ENCODE measurements at places on chromosomes 5 and 9.
A peak's percentile ranks its signal among the peaks of the same experiment; 100 is the strongest.

- no peak for DNase-seq
Measured at GRCh38 chr9:31272456-31273295, 1111.8 kb upstream of the ACO1 start.

GRCh38 chr5:153504726-153505125 is 14.3 kb downstream of the GRIA1 start:
- no peak for DNase-seq

- no peak for DNase-seq
Measured at GRCh38 chr9:80492221-80492620, 920.5 kb downstream of the TLE4 start.

- DNase-seq = no peak
Measured at GRCh38 chr9:125525921-125526631, 180.9 kb downstream of the MAPKAP1 start.

GRCh38 chr5:61464512-61464911 is 132.5 kb downstream of the ZSWIM6 start:
- no peak for DNase-seq

- no peak for DNase-seq
Measured at GRCh38 chr5:54273715-54274114, 36.7 kb downstream of the ARL15 start.

GRCh38 chr5:61055434-61056006 is 106.7 kb downstream of the SMIM15 start:
- no peak for DNase-seq

DNA sequence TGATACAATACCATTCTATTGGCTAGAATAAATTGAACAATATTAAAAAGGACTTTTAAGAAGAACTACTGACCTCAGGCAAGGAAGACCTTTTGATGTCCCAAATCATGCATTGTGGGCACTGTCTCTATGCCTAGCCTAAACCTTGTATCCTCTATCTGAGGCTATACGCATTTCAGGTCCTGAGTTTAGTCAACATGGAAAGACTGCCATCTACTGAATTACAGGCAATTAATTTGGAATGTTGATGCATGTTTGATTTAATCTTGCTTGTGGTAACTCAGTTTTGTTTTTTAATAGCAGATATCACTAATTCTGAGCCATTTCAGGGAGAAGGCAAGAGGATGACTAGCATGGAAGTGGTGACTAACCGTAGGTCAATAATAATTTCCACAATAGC is 585.3 kb upstream of the CCNG1 start:
- DNase-seq = no peak

GRCh38 chr9:107635101-107635802 is 145.7 kb upstream of the KLF4 start:
- DNase-seq = no peak

DNA sequence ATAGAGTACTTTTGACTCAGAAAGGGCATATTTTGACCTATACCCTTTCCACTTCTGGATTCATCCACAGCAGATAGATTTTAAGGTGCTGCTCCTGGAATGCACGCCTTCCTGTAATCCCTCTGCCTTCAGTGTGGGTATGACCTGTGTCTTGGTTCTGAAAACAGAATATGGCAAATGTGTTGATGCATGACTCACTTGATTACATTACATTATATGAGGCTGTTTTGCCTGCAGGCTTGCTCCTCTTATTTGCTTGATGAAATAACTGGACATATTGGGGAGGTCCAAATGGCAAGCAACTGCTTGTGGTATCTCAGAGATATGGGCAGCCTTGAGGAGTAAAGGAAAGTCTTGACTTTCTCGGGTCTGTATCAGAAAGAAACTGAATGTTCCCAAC is 468.6 kb downstream of the CDH18 start:
- no peak for DNase-seq

- DNase-seq = no peak
Measured at GRCh38 chr5:139845846-139846681, 50.5 kb downstream of the PSD2 start.

- no peak for DNase-seq
Measured at GRCh38 chr5:136776022-136776927, 410.9 kb upstream of the TRPC7 start.

- DNase-seq = no peak
Measured at GRCh38 chr5:160166069-160166972, 47.1 kb upstream of the PWWP2A start.

- DNase-seq = no peak
Measured at GRCh38 chr5:176890455-176891330, 8.5 kb downstream of the HK3 start.

DNA sequence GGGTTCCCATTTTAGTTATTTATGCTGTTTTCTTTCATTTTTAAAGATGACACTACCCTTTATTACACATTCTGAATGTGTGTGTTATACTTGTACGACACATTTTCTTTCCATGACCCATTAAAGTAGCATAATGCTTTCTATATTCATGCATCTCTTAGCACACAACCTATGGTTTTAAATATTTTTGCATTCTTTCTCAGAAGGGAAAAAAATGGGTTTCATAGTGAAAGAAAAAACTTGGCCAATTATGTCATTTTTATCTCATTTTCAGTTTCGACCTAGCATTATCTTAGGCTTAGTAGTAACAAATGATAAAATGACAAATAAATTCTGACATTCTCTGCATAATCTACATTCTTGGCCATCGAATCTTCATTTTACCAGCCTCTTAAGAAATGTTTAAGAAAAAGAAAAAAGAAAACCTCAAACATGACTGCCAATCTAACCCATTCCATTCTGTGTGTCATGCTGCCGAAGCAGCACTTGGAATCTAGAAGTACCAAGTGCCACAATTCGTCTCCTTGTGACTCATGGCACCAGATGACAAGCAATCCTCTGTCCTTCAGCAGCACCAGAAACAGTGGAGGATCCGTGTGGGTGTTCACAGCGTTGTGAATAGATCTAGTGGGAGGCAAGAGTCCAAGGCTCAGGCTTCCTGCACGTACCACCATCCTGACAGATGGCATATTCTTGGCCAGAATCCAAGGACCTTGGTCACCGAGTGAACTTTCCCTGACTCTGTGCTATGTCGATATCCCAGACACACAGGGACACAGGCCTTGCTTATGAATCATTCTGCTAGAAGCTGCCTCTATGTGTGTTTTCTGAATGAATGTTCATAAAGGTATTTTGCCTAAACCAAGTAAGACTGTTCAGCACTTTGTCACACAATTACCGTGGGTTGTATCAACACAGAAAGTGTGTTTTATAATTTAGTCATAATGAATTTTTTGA is 502.7 kb downstream of the NR2F1-AS1 start:
- peak; percentile 39 for DNase-seq

DNA sequence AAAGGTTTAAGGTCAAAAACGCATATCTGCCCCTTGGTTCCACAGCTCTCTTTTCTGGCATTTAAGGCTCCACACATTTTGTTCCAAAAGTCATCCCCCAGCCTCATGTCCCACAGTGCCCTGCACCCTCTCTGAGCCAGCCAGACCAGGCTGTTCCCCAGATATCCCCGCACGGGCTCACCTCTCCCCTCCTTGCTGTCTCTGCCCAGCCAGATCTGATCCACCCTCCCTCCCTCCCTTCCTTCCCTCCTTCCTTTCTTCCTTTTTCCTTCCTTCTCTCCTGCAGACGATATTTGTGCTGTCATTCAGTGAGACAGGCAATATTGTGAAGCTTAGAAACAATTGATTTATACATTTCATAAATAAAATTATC is 37.0 kb downstream of the DUSP1 start:
- no peak for DNase-seq

- DNase-seq = no peak
Measured at GRCh38 chr9:131892162-131892707, 152.4 kb upstream of the RAPGEF1 start.

GRCh38 chr9:69283003-69283402 is 42.0 kb upstream of the ENTREP1 start:
- no peak for DNase-seq

DNA sequence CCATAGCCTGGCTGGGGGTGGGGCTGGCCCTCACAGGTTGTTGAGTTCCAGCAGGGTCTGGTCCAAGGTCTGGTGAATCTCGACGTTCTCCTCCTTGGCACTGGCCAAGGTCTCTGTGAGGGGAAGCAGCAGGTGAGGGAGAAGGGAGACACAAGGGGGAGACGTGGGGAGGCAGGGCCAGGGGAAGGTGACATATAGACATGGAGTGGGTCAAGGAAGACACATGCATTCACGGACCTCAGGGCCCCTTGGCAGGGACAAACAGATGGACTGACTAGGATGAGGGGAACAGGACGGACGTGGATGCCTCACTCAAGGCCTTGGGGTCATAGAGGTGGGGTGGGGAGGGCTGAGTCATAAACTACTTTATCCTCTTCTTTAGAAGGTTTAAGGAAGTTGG is 7.7 kb downstream of the TPM2 start:
- DNase-seq = no peak

DNA sequence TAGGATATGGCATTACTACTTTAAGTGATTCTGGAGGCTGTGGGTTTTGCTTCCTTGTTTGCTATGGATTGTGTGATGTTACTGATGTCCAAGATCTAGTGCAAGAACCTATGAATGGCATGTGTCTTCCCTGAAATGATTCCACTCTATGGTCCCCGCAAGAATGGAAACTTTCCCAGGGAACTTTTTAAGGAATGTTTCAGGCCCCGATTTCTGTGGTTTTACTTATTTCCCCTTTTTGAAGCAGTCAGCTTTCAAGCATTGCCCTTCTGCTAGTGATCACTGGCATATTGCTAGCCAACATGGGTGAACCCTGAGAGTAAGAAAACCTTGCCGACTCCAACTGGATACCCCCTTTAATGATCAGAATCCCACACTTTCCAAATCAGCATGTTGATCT is 26.6 kb upstream of the CD180 start:
- no peak for DNase-seq

DNA sequence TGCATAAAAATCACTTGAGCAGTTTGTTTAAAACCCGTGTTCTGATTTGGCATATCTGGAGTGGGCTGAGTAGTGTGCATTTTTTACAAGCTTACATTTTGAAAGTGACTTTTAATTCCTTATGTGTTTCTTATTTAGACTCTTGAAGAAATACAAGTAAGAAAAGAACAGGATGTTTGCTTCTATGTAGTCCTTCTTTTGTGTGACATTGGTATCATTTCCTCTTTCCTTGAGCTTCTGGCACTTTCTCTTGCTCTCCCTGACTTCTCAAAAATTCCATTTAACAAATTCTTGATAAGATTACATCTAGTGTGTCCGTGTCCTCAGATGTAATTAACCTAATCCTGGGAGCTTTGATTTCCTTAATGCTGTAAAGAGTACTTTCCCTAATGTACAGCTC is 12.5 kb downstream of the GARNL3 start:
- DNase-seq = no peak

- no peak for DNase-seq
Measured at GRCh38 chr9:1034271-1034670, 15.9 kb upstream of the DMRT2 start.

- no peak for DNase-seq
Measured at GRCh38 chr5:138369706-138370105, 17.2 kb downstream of the KDM3B start.

DNA sequence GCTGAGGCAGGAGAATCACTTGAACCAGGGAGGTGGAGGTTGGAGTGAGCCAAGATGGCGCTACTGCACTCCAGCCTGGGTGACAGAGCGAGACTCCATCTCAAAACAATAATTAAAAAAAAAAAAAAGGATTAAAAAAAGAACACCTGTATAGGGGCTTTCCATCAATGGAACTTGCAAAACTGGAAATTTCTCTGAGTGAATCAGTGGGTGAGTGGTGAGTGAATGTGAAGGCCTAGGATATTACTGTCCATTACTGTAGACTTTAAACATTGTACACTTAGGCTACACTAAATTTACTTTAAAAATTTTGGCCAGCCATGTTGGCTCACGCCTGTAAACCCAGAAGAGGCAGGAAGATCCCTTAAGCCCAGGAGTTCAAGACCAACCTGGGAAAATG is 5.7 kb upstream of the RARS1 start:
- no peak for DNase-seq

GRCh38 chr5:125394661-125395280 is 648.3 kb upstream of the ZNF608 start:
- DNase-seq = no peak

GRCh38 chr5:74212336-74212735 is 428.2 kb downstream of the ENC1 start:
- DNase-seq = no peak

DNA sequence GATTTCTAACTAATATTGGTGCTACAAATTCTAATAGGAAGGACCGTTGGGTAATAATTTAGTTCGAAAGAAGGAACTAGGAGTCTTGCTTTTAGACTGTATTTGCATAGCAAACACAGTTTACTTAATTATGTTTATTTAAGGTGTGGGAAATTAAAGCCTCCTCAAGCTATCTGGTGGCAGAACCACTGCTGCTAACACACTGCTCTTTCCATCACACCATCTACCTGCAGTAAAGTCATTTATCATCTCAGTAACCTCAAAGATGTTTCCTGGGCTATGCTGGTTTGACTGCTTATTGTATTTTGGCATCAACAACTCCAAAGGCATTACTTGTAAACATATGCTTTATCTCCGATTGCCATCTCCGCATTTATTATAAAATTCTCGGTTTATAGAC is 114.3 kb downstream of the DEPDC1B start:
- DNase-seq = no peak

- no peak for DNase-seq
Measured at GRCh38 chr9:4640027-4640426, 22.1 kb upstream of the PLPP6 start.

All from GOT3 (cell line).